Stimulated activated CD8-positive, alpha-beta memory T cell treated with anti-CD3 and anti-CD28 coated beads, Interleukin-15, amount 100 ng/mL, for 1 hour (primary cell): ENCODE measurements at places on chromosomes 4 and X.

DNA sequence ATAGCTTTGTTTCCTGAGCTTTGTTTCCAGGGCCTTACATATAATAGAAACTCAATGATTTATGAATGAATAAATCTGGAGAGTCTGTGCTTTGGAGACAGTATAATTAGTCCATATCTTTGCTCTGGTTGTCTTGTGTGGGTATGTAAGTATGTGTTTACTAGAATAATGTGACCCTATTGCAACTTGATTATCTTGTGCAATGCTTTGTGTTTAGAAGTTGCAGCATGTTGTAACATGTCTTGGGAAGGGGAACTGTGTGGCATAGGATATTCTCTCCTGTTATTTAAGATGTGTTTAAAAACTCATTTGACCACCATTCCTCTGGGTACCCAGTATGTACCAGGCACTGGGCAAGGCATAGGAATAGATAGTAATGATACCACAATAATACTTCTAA is 6.1 kb downstream of the SPATA18 start:
- no peak for DNase-seq

DNA sequence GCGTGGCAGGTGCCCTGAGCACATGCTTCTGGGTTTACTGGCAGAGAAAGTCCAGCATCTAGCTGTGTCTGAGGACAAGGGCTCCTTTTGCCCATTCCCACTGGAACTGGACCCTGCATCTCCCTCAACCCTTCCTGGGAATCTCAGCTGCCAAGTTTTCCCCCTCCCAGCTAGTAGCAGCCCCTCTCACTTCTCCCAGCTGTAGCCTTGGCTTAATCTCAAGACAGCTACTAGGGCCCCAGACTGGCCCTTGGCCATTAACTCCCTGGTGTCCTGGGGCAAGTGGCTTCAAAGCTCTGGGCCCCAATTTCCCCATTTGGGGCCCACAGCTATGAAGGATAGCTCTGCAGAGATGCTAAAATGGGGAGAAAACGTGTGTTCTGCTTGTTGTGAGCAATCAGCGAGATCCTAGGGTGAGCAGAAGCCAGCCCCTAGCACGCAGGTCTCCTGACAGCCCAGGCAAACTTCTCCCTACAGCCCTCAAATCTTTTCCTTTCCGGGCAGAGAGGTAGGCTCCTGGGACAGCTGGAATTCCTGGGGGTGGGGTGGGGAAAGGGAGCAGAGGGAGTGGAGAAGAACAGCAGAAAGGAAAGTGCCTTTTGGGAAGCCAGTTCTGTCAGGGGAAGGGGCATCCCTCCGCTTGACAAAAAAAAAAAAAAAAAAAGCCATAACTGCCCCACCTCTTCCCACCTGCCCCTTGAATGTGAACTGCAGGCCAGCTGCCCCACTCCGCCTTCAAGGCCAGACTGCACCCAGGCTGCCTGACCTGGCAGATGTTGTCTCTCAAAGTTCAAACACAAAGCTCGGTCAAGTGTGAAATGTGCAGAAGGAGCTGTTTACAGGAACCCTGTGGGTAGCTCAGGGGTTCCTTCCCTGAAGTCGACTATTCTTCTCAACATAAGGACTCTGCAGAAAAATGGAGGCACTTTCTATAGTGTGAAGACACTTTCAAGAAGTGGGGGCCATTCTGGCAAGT is 16.6 kb downstream of the FGD1 start:
- DNase-seq = no peak

DNA sequence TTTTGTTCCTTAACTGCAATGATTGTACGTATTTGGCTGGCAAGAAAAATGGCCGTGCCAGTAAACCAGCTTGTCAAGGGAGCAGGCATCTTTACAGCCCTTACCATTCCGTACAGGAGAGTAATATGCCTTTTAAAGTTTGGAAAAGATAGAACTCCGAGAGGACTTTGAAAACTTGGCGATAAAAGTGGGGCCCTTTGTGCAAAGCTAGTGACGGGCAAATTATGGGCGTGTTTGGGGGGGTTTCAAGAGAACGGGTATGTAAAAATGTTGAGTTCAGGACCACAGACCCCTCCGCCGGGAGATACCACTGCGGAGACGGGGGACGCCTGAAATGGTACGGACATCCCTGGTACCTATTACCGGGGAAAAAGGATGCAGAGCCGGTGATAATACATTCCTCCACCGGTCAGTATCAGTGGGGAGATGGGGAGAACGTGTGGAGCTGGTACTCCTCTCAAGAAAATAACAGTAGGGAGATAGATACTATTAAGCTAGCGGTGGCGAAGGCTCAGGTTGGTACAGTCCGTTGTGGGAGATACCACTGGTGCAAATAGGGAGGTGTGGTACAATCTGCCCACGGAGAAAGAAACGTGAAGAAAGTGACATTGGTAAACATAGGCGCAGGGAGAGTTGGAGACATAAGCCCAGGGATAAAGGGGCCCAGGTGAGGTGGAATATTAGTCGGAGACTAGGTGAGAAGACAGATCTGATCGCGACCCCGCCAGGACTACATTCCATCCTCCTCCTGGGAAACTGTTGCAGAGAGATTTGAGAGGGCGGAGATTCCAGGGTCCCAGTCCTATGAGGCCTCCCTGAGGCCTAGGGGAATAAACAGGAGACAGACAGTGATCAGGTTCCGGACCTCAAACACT is 14.5 kb downstream of the SPACA5 start:
- DNase-seq = peak; percentile 57

GRCh38 chrX:115518113-115518512 is 42.9 kb upstream of the PLS3 start:
- DNase-seq = no peak

DNA sequence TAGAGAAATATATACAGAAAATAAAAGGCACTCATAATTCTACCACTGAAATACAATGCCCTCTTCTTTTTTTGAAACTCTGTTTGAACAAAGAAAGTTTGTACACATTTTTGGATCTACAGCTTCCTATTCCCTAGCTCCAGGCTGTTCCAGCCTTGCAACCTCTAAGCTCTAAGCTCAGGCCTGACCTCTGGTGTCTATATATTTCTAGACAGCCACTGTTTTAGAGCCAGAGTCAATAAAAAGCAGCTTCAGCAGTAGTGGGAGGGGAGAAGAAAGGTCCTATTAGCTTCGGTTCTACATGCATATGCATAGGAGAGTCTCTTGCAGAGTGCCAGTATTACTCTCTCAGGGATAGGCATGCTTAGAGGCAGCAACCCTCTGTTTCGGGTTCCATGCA is 39.7 kb downstream of the CLDN2 start:
- DNase-seq = no peak

GRCh38 chrX:40098264-40099054 is 701 bp upstream of the BCOR start:
- no peak for DNase-seq

GRCh38 chrX:151753313-151754046 is 18.9 kb downstream of the CNGA2 start:
- DNase-seq = no peak

- no peak for DNase-seq
Observed at GRCh38 chr4:165288639-165289422, 38.6 kb upstream of the MSMO1 start.

- DNase-seq = no peak
Observed at GRCh38 chr4:142265536-142265935, 580.6 kb downstream of the INPP4B start.

GRCh38 chr4:185339941-185340340 is 55.8 kb downstream of the LRP2BP start:
- DNase-seq = no peak

DNA sequence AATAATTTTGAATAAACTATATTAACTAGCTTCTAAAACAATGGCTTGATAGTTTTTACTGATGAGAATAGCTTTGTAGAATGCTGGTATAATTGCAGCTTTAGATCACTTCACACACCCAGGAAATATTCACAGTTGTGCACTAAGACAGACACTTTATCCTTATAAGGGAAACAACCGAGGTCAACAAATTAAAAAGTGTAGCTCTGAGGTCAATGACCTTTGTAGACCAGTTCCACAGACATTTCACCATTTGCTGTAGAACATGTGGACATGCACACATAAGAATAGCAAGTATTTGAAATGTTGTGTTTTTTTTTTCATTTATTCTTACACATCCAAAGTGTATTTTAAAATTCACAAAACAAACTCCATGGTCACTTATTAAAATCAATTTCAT is 76.0 kb upstream of the MCF2 start:
- no peak for DNase-seq

- no peak for DNase-seq
Observed at GRCh38 chr4:118936406-118936805, 47.8 kb downstream of the SYNPO2 start.

GRCh38 chr4:154727540-154727939 is 16.3 kb upstream of the LRAT start:
- DNase-seq = no peak

GRCh38 chr4:114698231-114698630 is 99.6 kb downstream of the UGT8 start:
- no peak for DNase-seq

DNA sequence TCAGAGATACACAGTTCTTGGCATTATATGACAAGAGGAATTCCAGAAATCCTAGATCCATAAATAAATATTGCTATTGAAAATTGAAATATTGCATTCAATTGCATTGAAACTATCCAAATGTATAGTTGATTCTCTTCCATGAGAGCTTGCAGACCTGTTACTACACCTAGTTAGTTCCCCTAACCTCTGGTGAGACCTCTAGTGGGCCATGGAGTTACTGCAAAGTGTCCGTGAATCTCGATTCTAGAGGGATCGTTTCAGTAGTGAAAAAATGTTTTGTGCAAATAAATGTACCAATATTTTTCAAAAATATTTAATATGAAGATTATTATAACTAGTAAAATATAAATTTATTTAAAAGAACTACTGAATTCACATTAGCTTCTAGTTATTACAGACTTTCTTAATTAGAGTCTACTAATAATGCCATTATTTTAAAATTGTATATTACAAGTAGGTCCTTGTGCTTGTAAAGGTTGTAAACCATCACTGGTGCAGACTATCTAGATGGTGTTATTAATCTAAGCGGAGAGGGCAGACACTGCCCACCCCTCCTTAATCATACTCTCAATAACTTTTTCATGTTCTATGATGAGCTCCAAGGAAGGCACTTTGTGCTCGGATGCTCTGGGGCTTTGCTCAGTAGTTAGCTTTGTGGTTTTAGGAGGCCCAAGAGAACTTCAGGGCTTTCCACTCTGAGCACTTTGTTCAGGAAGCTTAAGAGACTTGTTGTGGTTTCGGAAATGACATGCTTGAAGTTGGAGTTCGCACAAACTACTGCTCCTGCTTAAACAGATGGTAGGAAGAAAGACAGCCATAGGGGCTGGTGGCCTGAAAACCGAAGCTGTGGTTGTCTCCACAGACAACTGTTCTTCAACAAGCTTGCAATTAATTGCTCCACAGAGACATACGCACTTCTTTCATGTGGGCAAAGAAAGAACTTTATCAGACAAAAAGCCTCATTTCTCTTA is 42.8 kb downstream of the IL21 start:
- peak; percentile 37 for DNase-seq

DNA sequence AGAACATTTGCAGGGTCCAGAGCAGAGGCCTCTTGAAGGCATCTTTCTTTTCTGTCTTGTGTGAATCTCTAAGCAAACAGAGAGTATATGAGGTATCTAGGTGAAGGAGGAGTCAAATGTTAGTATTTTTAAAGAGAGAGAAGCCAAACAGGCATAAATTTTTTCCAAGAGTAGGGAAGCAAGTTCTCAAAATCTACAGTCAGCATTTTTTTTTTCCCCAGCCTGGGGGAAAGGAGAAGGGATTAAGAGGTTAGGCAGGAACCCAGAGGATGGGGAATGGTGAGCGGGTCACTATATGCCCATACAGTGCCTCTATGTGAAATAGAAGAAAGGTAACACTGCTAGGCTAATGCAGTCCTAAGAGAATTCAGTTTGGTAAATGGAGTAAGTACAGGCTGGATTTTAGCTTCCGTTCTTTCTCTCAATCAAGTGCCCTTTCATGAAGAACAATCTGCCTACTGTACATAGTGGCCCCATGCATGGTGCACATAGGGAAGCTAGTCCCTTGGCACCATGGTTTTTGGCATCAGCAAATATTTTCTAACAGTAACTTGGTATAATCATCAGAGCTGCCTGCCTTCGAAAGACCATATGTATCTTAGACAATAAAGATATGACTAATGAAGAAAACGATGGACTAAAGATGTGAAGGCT is 163.1 kb upstream of the MAB21L2 start:
- DNase-seq = no peak

GRCh38 chrX:85244450-85245211 is 840 bp downstream of the ZNF711 start:
- DNase-seq = no peak

GRCh38 chr4:5024673-5025072 is 5.4 kb upstream of the CYTL1 start:
- DNase-seq = no peak

- no peak for DNase-seq
Observed at GRCh38 chr4:42761804-42762203, 104.9 kb upstream of the ATP8A1 start.

DNA sequence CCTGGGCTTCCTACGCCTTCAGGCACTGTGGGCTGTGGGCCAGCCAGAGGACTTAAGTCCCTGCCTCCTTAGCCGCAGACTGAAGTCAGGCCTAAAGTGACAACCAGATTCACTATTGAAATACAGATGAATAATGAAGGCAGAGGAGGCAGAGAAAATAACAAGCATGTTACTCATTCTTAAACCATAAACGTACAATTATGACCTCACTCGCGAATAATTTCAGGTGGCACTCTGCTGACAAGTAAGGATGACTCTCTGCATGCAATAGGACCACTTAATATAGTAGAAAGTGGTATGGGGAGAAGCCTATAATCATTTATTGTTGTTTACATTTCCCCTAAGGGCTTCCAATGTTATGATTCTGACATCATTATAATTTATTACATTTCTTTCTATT is 409.2 kb upstream of the FGF13 start:
- DNase-seq = no peak

DNA sequence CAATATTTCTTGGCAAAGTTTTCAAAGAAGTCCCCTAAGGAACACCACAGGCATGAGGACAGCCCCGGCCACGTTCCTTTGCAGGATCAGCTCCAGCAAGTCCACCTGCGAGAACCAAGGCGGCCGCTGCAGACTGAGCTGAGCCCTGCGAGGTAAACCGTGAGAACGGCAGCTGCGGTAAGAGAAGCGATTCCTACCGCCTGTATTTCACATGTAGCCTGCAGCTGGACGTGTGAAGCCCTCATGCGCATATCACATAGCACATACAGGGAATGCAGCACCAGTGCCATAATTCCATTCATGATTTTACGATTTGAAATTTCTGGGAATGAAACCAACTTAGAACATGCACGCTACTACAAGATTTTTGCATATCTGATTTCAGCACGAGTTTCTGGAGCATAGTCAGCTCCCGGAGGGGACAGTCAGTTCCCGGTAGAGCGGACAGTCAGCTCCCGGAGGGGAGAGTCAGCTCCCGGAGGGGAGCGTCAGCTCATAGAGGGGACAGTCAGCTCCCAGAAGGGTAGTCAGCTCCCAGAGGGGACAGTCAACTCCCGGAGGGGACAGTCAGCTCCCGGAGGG is 41.7 kb downstream of the FGFRL1 start:
- no peak for DNase-seq
